ENCODE measurements at places on chromosomes 2 and 18.

GRCh38 chr2:224869601-224870233 lies 153.6 kb upstream of the CCDC195 start:
- no peak for DNase-seq

DNA sequence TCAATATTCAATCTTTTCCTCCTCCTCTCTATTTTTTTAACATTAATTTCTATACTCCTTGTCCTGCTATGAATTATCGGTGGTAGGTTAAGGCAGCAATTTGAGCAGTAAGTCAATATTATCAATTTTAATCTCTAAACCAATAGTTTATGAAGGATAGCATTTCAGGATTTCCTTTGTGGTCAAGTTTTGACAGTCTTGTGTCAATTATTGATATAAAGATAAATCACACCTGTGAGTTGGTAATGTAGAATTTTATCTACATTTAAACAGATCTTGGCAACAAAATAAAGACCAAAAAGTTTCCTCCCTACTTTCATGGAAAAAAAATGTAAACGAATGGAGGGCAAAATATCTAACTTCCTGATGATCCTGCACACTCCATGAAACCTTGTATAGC lies 87.3 kb downstream of the IKZF2 start:
- no peak for DNase-seq

- DNase-seq: peak; percentile 43
Observed at GRCh38 chr18:75211953-75212750, 1.6 kb downstream of the TSHZ1 start.

DNA sequence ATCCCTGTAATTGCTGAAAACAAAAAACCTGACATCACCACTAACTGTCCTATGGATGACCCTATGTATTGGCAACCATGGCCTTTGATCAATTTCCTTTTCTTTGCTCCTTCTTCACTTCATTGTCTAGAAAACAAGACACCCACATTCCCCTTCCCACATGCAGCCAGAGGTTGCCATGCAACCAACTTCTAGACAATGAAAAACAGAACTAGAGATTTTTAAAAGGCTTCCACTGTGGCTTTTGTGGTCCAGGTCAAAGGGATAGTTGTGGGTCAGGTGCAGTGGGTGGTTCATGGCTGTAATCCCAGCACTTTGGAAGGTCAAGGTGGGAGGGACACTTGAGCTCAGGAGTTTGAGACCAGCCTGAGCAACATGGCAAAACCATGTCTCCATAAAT lies 139.3 kb upstream of the DOK6 start:
- no peak for DNase-seq

DNA sequence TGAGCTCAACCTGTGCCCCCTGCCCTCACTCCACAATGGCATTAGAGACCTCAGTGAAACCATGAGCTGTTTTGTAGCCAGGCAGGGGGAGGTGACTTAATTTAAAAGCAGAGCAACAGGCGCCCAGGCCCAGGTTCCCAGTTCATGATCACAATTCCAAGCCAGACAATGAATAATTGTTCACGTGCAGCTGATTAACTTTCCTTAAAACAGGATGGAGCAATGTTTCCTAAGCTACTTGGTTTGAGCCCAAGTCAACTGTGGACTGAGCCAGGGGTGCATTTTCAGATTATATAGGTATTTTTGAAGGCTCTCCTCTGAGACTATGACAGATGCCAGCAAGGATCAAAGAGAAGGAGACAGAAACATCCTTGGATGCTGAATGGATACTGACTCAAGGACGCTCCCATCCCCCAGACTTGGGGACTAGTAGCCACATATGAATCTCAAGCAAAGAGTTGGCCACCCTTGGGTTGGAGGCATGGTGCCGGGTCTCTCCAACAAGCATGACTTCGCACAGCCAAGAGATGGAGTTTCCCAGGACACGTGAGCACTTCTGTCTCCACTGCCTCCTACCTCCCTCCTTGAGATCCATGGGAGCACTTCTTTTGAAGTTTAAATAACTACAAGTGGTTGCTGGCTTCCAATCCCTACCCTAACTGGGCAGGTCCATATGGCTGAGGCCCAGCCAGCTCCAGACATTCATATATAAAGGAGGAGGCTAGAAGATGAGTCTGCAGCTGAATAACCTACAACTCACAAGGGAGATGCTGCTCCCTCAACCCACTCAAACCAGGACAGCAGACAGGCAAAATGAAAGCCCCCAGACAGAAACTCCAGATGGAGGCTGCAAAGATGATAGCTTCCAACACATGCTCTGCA lies 12.7 kb downstream of the SMAD7 start:
- no peak for DNase-seq

DNA sequence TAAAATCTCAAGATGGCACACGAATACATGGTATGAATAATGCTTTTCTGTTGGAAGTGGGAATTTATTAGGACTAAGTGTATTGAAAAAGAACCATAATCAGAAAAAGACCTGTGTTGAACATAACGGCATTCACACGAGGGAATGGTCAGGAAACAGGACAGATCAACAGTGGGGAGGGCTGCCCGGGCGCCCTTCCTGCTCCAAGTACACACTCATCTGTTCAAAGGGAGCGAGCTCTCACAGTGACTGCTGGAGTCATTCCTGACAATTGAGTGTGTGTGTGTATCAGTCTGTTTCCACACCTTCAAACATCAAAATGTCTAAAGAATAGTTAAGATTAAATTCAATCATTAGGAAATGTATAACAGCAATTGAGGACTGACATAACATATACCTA lies 167.2 kb downstream of the HDAC4 start:
- no peak for DNase-seq

DNA sequence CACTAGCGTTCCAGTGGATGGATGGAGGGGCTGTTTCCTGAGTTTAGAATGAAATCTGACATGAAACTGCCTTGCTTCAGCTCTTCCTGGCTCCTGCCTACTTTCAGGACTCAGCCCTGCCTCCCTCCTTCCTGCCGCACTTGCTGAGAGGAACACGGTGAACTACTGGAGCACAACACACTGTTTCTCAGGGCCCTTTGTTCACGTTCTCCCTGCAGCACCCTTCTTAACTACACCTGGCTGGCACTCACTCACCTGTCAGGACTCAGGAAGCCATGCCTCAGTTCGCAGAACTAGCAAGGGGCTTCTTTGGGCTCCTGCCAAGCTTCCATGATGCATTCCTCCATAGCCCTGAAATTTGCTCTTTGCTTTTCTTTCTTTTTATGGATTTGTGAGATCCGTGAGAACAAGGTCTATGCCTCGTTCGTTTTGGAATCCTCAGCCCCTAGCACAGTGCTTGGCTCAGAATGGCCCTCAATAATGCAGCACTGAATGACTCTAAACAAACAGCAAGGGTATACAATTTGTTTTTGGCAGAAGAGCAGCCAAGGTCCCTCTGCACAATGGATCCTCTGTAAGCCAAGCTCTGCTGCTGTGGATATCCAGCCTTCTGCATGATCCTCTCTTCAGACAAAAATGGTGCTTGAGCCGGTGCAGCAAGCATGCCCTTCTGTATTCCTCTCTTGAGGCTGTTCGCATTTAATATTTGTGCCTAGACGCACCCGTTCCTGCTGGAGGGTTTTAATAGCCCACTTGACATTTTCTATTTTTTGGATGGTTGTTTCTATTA lies 357.0 kb downstream of the TSN start:
- DNase-seq: no peak
